Stimulated activated CD4-positive, alpha-beta T cell treated with anti-CD3 and anti-CD28 coated beads, Interleukin-15, amount 100 ng/mL, for 1 hour (primary cell): ENCODE measurements at places on chromosomes 1 and 21.
A peak's percentile ranks its signal among the peaks of the same experiment; 100 is the strongest.

GRCh38 chr21:25191141-25191540, 416.1 kb downstream of the MRPL39 start:
- no peak for DNase-seq

GRCh38 chr1:26529655-26530409, at the start of gene RPS6KA1:
Gene RPS6KA1, plus strand, starts transcription at chr1:26529761. Its CDS starts 160 bp downstream, at chr1:26529921.
- DNase-seq: peak; percentile 37

DNA sequence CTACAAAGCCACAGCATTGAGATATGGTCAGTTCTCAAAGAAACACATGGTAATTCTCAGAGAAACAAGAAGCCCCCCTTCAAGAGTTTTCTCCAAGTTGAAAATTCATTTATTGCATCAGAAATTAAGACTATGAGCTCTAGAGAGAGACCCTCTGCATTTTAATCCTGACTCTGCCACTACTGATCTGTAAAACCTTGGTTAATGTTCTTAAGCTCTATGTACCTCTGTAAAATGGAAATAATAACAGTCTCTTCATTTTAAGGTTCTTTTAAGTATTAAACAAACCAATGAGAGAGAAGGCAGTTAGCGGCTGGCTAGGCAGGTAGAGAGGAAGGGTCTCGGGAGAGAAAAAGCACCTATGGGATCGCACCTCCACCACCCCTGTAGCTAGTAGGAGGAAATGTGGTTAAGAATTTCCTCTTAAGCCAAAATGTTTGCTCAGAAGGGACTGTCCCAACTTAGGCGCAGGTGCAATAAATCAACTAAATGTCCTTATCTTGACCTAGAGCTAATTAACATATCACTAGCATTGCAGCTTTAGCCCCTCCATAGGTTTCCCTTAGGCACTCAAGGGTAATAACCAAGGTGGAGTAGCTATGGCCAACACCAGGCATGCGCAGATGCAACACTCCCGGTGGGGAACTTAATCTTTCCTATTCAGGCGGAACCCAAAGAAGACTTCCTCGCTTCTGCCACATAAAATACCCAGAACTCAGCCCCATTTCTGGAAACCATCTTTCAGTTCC, 1685.4 kb downstream of the MRPL39 start:
- no peak for DNase-seq

DNA sequence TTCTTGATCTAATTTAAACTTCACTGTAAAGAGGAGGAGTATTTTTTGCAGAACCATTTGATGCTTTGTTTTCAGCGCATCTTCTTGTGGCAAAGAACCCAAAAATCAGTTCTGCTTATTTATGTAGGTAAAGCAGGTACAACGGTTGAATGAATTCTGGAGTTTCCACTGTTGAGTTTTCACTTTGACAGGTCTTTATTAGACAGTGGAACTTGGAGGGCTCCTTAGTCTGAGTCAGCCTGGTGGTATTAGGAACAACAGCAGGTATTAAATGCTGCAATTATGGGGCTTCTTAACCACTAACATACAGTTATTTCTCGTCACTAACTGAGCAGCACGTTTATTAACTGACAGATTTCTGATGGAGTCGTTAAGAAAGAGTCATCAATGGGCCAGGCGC, 1.2 kb downstream of the LRIG2 start:
- no peak for DNase-seq

DNA sequence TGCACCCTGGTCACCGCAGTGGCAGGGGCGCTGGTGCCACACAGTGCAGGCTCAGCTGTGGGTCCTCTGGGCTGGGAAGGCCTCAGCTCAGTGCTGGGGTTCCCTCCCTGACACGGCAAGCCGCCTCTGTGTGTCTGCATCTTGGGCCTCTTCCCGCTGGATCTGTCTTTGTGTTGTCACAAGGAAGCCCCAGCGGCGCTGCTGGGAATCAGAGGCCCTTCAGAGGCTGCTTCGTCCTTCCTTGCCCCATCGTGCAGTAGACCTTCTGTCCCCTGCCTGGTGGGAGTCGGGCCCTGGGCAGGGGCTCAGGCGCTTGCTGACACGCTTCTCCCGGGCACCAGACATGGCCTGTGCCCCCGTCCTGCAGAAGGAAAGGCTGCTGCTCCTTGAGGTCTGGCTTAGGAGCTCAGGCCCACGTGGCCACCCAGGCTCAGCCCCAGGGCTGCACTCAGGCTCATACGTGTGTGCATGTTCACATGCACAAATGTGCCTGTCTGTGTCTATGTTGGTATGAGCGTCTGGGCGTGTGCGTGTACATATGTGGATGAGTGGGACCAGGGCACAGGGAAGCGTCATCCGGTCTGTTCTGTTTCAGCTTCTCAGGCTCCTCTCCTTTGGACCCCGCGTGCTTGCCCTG, 24.3 kb upstream of the DIP2A start:
- no peak for DNase-seq

- DNase-seq: no peak
Observed at GRCh38 chr1:153368495-153368894, 6.9 kb downstream of the S100A12 start.

DNA sequence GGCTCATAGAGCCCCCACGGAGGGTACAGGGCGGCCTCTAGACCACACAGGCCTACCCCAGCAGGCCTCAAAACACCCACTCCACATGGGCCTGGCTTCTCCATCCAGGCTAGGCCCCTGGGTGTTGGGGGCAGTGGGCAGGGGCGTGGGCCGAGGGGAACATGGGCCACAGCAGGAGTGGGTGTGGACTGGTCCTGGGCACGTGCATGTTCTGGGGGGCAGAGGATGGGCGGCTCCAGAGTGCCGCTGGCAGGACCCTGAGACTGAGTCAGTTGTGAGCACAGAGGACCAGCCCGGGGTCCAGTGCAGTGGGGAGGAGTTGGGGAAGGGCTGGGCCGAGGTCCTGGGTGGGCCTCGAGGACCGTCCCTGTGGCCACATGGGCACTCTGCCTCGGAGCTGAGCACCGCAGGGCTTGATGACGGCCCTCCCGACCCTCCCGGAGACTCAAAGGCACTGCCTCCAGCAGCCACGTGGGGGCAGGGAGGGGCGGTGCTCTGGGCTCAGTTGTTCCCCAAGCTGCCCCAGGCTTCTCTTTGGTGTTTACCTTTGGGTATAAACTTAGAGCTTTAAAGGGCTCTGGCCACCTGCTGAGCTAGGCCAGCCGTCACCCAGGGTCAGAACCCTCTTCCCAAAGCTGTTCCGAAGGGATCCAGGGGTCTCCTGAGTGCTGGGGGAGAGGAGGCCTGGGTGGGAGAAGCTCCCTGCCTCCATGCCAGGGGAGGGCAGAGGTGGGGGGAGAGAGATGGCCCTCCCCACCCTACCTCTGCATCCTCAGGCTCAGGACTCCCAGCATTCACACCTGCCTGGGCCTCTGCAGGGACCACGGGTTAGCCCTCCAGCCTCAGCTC, 79.9 kb downstream of the MORN1 start:
- DNase-seq: peak; percentile 30

- no peak for DNase-seq
Observed at GRCh38 chr1:104073463-104073902, 323.8 kb downstream of the AMY1C start.

DNA sequence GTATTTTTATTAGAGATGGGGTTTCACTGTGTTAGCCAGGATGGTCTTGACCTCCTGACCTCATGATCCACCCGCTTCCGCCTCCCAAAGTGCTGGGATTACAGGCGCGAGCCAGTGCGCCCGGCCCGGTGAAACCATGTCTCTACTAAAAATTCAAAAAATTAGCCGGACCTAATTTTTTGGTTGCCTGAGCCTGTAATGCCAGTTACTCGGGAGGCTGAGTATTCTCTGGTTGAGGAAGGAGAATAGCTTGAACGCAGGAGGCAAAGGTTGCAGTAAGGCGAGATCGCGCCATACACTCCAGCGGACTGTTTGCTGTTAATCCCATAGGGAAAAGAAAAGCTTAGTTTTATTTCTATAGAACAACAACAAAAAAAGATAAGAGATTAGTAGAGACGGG, 29.9 kb upstream of the HJV start:
- no peak for DNase-seq

DNA sequence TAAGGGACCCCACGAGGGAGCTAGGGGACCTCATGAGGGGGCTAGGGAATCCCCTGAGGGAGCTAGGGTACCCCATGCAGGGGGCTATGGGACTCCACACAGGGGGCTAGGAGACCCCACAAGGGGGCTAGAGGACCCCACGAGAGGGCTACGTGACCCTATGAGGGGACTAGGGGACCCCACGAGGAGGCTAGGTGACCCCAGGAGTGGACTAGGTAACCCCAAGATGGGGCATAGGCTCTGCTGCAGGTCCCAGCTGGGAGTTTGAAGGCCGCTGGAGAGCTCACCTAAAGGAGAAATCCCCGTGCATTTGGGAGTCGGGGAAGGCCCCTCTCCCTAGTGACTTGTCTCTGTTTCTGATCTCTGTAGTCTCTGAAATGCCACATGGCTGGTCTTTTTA, 50.0 kb upstream of the DMRTB1 start:
- no peak for DNase-seq
